T-helper 17 cell (primary cell): ENCODE measurements at places on chromosomes 6 and 20.

GRCh38 chr6:157600807-157601206, 219.8 kb downstream of the ZDHHC14 start:
- H3K27ac ChIP-seq, result no peak overlapping the region
- H3K27me3 ChIP-seq, result no peaks in the 10 kb centered on the region
- H3K4me3 ChIP-seq, result no peak overlapping the region
- H3K36me3 ChIP-seq, result peaks cover 2% of the 10 kb centered on the region

DNA sequence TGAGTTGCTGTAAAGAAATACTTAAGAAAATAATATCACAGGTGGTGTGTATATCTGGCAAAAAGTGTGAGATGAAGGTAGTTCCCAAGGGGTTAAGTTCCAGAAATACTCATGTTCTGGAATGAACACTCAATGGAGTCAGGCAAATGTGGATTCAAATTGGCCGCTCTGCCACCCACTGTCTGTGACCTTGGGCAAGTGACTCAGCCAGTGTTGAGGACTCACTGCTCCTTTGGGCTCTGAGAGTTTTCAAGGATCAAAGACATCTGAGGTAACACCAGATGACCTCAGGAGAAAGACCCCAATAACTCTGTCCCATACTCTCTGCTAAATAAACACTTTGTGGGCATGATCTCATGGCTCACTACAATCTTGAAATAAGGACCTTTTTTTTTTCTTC, 59.2 kb upstream of the EYA2 start:
- H3K36me3 ChIP-seq, result no peaks in the 10 kb centered on the region
- DNase-seq, result no peak
- no peaks in the 10 kb centered on the region for H3K4me1 ChIP-seq
- no peak overlapping the region for H3K27ac ChIP-seq

DNA sequence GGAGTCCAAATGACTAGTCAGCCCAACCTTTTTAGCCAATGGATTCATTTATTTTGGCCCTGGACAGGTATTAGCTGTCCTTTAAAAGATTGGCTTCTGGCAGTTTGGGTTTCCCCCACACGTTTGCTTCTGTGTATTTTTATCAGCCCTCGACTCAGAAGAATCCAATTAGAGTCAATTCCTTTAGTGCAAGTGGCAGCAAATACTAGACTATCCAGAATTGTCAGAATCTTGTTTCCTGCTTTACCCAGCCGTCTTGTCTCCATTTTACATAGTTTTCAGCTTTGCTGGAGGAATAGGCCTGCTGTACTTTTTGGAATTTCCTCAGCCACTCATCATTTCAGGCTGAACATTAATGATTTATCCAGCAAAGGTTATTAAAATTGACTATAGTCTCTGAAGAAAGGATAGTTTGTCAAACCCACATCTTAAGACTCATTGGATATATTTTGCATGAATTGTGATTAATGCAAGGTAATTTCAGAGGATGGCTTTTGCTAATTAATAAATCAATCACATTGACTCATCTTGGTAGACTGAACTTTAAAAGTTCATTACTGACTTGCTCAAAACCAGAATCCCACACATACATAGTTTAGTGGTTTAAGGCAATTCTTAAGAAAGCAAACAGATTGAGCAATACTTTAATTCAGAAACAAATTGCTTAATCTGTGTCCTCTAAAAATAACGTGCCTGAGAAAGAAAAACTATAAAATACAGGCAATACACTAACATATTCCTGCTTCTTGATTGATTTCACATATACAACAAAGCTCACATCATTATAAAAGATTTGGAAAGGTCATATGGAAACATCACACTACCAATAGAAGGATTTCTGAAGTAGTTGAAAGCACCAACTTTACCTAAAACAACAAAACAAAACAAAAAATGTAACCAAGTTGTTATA, 62.9 kb upstream of the ZNF217 start:
- H3K27ac ChIP-seq, result peak overlapping the region; percentile 96
- peaks cover 46% of the 10 kb centered on the region for H3K4me1 ChIP-seq
- H3K36me3 ChIP-seq, result no peaks in the 10 kb centered on the region
- peak overlapping the region; percentile 62 for H3K4me3 ChIP-seq
- H3K27me3 ChIP-seq, result no peaks in the 10 kb centered on the region

- DNase-seq, result no peak
- H3K4me3 ChIP-seq, result no peak overlapping the region
- H3K36me3 ChIP-seq, result no peaks in the 10 kb centered on the region
- no peaks in the 10 kb centered on the region for H3K4me1 ChIP-seq
- no peaks in the 10 kb centered on the region for H3K27me3 ChIP-seq
These were observed 80.5 kb upstream of the TPD52L1 start for GRCh38 chr6:125073071-125073470.

DNA sequence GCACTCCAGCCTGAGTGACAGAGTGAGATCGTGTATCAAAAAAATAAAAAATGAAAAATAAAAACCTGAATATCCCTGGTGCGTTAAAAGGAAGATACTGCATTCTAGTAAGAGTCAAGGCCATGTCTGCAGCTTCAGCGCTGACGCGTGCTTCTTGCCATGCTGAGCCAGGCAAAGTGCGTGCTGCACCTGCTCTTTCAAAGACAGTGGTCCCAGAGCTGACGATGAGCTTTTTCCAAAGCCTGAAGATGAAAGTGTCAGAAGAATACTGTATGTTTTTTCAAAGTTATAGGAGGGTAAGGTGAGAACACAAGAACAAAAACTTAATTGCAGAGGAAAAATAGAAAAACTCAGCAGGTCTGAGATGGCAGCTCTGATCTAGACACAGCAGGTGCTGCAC, 115.1 kb downstream of the RNASET2 start:
- DNase-seq, result no peak
- peaks cover 3% of the 10 kb centered on the region for H3K4me1 ChIP-seq
- no peaks in the 10 kb centered on the region for H3K27me3 ChIP-seq
- H3K4me3 ChIP-seq, result no peak overlapping the region
- peaks cover 2% of the 10 kb centered on the region for H3K36me3 ChIP-seq

GRCh38 chr6:39181333-39181732, 47.9 kb downstream of the KCNK5 start:
- no peak overlapping the region for H3K27ac ChIP-seq
- H3K4me3 ChIP-seq, result no peak overlapping the region
- DNase-seq, result no peak
- no peaks in the 10 kb centered on the region for H3K36me3 ChIP-seq
- H3K4me1 ChIP-seq, result no peaks in the 10 kb centered on the region

GRCh38 chr6:14921170-14921569, 324.7 kb upstream of the JARID2 start:
- no peaks in the 10 kb centered on the region for H3K36me3 ChIP-seq
- no peak overlapping the region for H3K4me3 ChIP-seq
- no peaks in the 10 kb centered on the region for H3K27me3 ChIP-seq
- no peaks in the 10 kb centered on the region for H3K4me1 ChIP-seq

DNA sequence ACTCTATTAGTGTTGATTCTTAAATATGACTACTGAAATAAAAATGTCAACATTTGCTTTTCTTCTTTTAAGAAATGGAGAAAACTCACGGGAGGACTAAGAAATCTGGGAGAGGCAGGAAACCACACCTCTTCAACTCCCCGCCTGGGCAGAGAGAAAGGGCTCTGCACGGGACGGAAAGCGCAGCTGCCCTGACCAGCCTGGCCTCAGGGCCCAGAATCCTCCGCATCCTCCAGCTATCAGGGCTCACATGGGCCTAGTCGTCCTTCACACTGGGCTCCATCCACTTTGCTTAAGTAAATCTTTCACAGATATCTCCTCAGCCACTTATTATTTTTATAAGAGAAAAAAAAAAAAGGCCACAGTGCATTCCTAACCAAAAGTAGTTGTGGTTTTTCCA, 215.1 kb downstream of the TBXT start:
- no peak overlapping the region for H3K27ac ChIP-seq
- peaks cover 29% of the 10 kb centered on the region for H3K27me3 ChIP-seq
- DNase-seq, result no peak
- no peaks in the 10 kb centered on the region for H3K4me1 ChIP-seq
- H3K36me3 ChIP-seq, result no peaks in the 10 kb centered on the region

DNA sequence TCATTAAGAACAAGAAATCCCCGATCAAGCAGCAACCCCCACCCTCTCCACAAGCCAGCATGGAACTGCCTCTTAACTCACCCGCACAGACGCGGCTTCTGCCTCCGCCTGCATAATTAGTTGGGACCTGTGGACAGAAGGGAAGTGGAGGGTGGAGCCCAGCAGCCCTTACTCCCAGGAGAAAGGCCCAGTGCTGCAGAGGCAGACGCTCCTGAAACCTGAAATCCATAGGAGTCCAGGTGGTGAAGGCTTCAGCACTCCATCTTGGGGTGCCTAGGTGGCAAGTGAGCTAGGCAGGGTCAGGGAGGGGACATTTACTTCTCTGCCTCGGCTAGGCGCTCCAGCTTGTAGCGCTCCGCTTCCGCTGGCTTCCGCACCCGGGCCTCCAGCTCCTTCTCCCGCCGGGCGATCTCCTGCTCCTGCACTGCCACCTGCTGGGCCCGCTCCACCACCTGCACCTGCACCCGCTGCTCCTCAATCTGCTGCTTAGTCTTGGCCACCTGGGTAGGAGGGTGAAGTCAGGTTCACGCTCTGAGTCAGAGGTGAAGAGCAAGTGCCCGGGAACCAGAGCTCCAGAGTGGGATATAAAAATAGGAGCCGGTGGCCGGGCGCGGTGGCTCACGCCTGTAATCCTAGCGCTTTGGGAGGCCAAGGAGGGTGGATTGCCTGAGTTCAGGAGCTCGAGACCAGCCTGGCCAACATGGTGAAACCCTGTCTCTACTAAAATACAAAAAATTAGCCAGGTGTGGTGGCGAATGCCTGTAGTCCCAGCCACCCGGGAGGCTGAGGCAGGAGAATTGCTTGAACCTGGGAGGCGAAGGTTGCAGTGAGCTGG, 10.7 kb downstream of the TUBB start:
- H3K4me3 ChIP-seq, result peak overlapping the region; percentile 60
- H3K4me1 ChIP-seq, result peaks cover 24% of the 10 kb centered on the region
- peak; percentile 77 for DNase-seq
- no peaks in the 10 kb centered on the region for H3K27me3 ChIP-seq
- no peaks in the 10 kb centered on the region for H3K36me3 ChIP-seq

- no peaks in the 10 kb centered on the region for H3K4me1 ChIP-seq
- no peak for DNase-seq
- H3K36me3 ChIP-seq, result no peaks in the 10 kb centered on the region
- H3K27me3 ChIP-seq, result no peaks in the 10 kb centered on the region
These were observed 208.8 kb upstream of the PLCB4 start for GRCh38 chr20:8860011-8860495.

- H3K27ac ChIP-seq, result peak overlapping the region; percentile 27
- no peak overlapping the region for H3K4me3 ChIP-seq
- peaks cover 3% of the 10 kb centered on the region for H3K36me3 ChIP-seq
- peaks cover 5% of the 10 kb centered on the region for H3K4me1 ChIP-seq
- H3K27me3 ChIP-seq, result peaks cover 4% of the 10 kb centered on the region
These were observed 829 bp upstream of the NOTCH4 start for GRCh38 chr6:32224696-32225095.

GRCh38 chr6:162217811-162218493, 509.6 kb downstream of the PRKN start:
- H3K4me3 ChIP-seq, result no peak overlapping the region
- H3K27ac ChIP-seq, result no peak overlapping the region
- no peaks in the 10 kb centered on the region for H3K27me3 ChIP-seq
- DNase-seq, result no peak
- no peaks in the 10 kb centered on the region for H3K4me1 ChIP-seq

GRCh38 chr20:9978397-9979004, 56.3 kb upstream of the ANKEF1 start:
- H3K4me1 ChIP-seq, result no peaks in the 10 kb centered on the region
- peaks cover 2% of the 10 kb centered on the region for H3K36me3 ChIP-seq
- no peak overlapping the region for H3K4me3 ChIP-seq
- peak overlapping the region; percentile 37 for H3K27ac ChIP-seq
- peaks cover 5% of the 10 kb centered on the region for H3K27me3 ChIP-seq

- H3K27ac ChIP-seq, result no peak overlapping the region
- no peak overlapping the region for H3K4me3 ChIP-seq
- peaks cover 3% of the 10 kb centered on the region for H3K4me1 ChIP-seq
- no peak for DNase-seq
- H3K36me3 ChIP-seq, result no peaks in the 10 kb centered on the region
- peaks cover 21% of the 10 kb centered on the region for H3K27me3 ChIP-seq
These were observed 300.4 kb downstream of the TAF4 start for GRCh38 chr20:61765081-61765870.

GRCh38 chr6:42113936-42114636, 28.3 kb downstream of the C6orf132 start:
- H3K27ac ChIP-seq, result no peak overlapping the region
- peaks cover 38% of the 10 kb centered on the region for H3K27me3 ChIP-seq
- H3K36me3 ChIP-seq, result peaks cover 6% of the 10 kb centered on the region

DNA sequence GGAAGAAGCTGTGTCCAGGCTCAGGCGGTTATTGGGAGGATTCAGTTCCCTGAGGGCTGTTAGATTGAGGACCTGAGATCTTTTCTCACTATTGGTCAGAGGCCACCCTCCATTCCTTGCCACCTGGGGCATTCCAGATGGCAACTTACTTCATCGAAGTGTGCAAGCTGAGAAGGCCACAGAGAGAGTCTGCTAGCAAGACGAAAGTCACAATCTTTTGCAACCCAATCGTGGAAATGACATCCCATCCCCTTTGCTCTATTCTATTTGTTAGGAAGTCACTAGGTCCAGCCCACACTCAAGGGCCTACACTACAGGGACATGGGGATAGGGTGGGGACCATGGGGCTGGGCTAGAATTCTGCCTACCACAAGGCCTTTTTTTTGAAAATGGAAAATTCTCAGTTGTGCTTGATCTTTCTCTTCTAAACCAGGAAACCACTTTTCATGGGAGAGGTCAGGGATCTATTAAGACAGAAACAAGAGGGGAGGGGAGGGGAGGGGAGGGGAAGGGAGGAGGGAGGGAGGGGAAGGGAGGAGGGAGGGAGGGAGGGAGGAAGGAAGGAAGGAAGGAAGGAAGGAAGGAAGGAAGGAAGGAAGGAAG, 217.2 kb downstream of the BCAS1 start:
- H3K27me3 ChIP-seq, result no peaks in the 10 kb centered on the region
- H3K36me3 ChIP-seq, result no peaks in the 10 kb centered on the region
- peak overlapping the region; percentile 54 for H3K27ac ChIP-seq
- DNase-seq, result no peak
- H3K4me1 ChIP-seq, result peaks cover 28% of the 10 kb centered on the region

DNA sequence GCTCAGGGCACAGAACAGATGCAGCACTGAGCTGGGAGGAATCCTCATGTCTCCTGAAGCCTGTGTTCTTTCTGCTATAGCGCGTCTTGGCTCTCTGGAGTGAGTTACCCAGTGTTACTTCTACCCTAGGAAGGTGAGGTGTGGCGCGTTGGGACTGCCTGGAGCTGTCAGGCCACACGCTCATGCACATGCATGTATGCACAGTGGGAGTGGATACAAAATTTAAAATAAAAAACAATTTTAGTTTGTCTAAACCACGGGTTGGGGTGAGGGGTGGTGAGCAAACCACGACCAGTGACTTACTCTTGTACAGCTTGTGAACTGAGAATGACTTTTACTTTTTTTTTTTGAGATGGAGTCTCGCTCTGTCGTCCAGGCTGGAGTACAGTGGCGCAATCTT, 298.6 kb upstream of the SUPT3H start:
- H3K27ac ChIP-seq, result peak overlapping the region; percentile 95
- no peak for DNase-seq
- peaks cover 3% of the 10 kb centered on the region for H3K36me3 ChIP-seq
- no peak overlapping the region for H3K4me3 ChIP-seq
- H3K27me3 ChIP-seq, result no peaks in the 10 kb centered on the region

GRCh38 chr6:138953451-138953850, 34.6 kb downstream of the REPS1 start:
- H3K36me3 ChIP-seq, result no peaks in the 10 kb centered on the region
- peaks cover 43% of the 10 kb centered on the region for H3K4me1 ChIP-seq
- no peak overlapping the region for H3K4me3 ChIP-seq
- no peak for DNase-seq
